HEK293T (cell line): ENCODE measurements at places on chromosomes 12 and 14.

DNA sequence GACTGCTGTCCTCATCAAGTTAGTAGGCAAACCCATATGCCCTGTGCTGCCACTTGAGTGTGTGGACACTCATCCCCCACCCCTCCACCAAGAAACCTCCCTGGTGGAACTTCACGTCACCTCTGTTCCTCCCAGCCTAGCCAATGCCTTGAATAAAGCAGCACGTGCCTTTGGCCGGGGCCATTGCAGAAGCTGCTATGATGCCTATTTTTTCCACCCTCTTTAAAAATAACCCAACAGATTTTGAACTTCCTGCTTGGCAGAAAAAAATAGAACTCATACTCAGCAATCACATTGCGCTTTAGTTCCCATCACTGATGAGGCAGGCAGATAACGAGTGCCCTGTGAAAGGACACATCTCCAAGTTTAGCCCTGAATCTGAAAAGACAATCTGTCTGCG lies 23.1 kb upstream of the PWP1 start:
- no peak for DNase-seq

GRCh38 chr12:109113661-109114321 lies 2.6 kb upstream of the ACACB start:
- DNase-seq = no peak

DNA sequence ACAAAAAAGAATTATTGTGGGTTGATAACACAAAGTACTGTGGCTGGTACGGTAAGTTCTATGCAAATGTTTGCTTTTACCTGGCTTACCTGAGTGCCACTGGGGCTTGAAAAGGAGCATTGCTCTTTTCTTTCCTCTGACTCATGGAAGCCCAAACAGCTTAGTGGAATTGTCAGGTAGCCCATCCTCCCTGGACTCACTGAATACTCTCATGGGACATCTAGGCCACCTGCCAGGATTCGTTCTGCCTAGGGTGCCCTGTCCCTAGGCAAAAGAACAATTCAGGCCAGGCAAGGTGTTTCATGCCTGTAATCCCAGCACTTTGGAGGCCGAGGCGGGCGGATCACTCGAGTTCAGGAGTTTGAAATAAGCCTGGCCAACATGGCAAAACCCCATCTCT lies 22.5 kb upstream of the YAF2 start:
- DNase-seq = no peak

DNA sequence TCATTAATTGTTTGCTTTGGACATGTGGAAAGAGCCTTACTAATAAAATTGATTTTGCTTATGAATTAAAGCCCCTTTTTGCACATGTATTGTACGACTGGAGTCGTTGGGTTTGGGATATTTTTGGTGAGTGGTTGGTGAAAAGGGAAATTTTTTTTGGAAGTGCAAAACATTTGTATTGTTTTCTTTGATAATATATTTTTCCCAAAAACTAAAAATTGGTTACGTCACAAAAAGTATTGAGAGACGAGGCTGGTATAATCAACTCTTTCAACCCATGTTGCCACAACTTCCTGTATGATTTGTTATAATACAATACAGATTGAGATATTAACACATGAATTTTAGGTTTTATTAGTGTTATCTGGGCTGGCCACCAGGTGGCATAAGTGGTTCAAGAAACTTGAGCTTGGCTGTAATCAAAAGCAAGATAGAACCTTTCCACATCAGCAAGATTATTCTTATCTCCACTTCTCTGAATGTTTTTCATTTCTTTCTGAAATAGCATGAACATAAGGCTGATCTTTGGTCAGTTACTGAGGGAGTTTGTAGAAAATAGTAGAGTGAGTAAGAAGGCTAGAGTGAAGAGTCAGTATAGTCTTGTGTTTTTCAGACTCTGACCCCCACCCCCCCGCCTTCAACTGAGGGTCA lies 8.7 kb downstream of the NGDN start:
- DNase-seq = peak; percentile 47

GRCh38 chr12:104953323-104953722 lies 4.8 kb downstream of the SLC41A2 start:
- no peak for DNase-seq

GRCh38 chr14:25122211-25122610 lies 72.3 kb upstream of the STXBP6 start:
- no peak for DNase-seq

- DNase-seq = no peak
These were observed 8.8 kb downstream of the VPS37B start for GRCh38 chr12:122886851-122887818.

DNA sequence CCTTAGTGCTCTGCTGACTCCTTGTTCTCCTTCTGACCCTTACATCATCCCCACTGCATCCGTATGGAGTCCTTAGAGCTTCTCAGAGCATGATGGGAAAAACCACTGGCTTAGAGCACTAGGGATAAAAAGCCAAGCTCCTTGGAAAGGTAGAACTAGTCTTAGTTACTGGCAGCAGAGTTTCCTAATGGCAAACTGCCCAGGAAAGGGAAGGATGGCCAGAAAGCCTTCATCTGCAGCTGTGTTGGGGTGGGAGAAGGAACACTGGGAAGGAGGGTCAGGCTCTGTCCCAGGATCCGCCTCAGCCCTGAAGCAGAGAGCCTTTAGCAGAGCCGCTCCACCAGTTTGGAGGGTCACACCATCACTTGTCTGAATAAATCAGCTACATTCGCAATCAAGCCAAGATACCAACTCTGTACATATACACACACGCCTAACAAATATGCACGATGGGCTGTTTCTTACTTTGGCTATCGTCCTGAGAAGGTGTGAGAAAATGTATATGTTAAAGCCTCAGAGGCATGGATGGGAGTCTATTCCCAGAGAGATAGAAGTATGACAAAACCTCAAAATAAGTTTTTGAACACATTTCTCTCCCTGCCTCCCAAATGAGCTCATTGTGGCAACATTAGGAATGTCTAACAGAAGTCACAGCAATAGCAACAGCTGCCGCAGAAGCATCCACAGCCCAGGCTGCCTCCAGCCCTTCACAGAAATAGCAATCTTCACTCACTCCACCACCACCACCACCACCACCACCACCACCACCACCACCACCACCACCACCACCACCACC lies 18.6 kb upstream of the GALNT8 start:
- DNase-seq = no peak

GRCh38 chr14:78242086-78242485 lies 71.9 kb downstream of the NRXN3 start:
- DNase-seq = no peak

GRCh38 chr12:52267699-52268098 lies 6.7 kb upstream of the KRT86 start:
- DNase-seq = no peak

DNA sequence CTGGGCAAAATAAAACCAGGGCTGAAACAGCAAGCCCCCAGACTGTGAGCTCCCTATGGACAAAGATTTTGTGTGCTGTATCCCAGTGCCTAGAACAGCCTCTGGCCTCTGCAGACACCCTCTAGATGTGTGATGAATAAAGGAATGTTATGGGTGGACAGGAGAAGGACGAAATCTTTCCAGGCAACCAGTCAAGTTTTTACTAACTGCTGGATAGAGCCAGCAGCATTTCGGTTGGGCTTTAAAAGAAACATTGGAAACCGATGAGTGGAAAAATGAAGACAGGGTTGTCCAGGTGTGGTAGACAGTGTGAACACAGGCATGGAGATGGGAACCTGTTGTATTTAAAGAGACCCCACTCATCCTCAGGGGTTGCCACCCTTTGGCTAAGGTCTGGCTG lies 4.0 kb downstream of the CHGA start:
- DNase-seq = no peak

GRCh38 chr12:114406316-114406983 lies 506 bp upstream of the TBX5 start:
- no peak for DNase-seq

GRCh38 chr12:2605301-2605700 lies 189.5 kb upstream of the FKBP4 start:
- no peak for DNase-seq

DNA sequence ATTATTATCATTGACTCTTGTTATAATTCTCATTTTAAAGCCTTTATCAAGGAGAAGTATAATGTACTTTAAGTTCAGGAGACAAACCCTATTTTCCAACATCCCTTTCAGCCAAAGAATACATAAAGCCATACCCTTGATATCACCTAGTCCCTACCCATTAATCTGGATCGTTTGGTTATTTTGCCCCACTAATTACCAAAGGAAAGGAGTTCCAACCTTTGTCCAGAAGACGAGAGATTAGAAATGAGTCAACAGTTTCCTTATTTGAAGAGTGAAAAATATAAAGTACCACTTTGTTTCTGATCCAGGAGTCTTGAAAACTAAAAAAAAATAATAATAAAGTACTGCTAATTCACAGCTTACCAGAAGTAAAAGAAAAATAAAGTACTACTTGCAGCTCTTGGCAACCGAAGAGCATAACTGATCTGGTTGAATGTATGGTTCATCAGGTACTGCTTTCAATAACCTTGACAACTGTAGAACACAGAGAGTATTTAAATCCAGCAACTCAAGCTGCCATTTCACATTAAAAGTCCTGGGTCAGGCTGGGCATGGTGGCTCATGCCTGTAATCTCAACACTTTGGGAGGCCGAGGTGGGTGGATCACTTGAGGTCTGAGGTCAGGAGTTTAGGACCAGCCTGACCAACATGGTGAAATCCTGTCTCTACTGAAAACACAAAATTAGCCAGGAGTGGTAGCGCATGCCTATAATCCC lies 33.7 kb downstream of the LIMA1 start:
- no peak for DNase-seq

DNA sequence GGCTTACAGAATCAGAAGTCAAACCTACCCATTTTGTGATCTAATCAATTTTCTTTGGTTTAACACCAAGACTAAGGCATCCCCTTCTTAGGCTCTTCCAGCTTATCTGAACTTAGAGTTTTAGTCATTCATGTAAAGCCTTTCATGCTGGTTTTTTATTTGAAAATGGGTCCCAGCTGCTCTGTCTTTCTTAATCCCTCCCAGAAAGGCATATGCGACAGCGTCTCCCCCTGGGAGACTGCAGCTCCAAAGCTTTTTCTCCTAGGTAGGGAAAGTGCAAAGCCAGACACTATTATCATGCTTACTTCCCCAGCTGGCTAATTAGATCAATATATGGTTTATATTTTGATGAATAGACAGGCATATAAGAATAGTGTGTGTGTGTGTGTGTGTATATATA lies 96.6 kb upstream of the E2F7 start:
- no peak for DNase-seq

GRCh38 chr12:122298071-122298748 lies 31.9 kb upstream of the VPS33A start:
- DNase-seq = no peak

- no peak for DNase-seq
These were observed 4.6 kb upstream of the SAMD4A start for GRCh38 chr14:54562334-54562733.

GRCh38 chr12:109606320-109607028 lies 32.9 kb downstream of the MVK start:
- no peak for DNase-seq

GRCh38 chr12:93186131-93186530 lies 191.6 kb upstream of the NUDT4 start:
- DNase-seq = no peak

- DNase-seq = no peak
These were observed 1077.6 kb downstream of the GALC start for GRCh38 chr14:86915406-86915805.

GRCh38 chr14:74627076-74627475 lies 15.0 kb upstream of the LTBP2 start:
- no peak for DNase-seq

DNA sequence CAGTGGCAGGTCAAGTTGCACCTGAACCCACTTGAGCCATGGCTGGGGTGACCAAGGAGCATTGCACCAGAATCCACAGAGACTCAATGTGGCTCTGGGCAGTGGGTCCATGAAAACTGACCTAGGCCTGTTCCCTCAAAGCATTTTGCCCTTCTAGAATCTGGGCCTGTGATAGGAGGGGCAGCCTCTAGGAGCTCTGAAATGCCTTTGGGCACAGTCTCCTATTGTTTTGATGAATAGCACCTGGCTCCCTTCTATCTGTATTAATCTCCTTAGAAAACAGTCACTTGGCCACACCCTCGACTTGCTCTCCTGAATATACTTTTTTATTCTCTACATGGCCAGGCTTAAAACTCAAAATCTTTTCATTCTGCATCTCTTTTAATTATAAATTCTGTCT lies 14.1 kb upstream of the KRAS start:
- no peak for DNase-seq

DNA sequence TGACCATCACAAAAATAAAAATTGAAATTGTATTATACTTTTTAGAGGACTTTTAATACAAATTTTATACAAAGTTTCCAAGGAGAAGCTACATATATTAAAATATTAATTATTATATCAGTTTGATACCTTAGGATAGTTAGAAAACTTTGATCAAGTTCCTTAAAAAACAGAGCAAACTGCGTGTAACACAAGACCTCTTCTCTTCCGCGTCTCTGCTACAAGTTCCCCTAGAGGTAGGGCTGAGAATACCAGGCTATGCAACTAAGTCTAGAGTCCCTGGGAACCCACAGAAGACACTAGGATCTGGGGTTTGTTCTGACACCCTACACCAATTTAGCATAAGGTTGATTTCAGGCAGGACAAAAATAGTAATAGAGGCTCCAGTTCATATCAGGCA lies 319.0 kb downstream of the FOXG1 start:
- DNase-seq = peak; percentile 56

- DNase-seq = no peak
These were observed 78.5 kb downstream of the MAP1LC3B2 start for GRCh38 chr12:116637589-116638150.

- no peak for DNase-seq
These were observed 1325.1 kb downstream of the SLC16A7 start for GRCh38 chr12:60920841-60921495.

GRCh38 chr12:67989184-67989920 lies at the start of gene IFNG-AS1:
Gene IFNG-AS1 (plus strand): TSS chr12:67989447.
- no peak for DNase-seq

DNA sequence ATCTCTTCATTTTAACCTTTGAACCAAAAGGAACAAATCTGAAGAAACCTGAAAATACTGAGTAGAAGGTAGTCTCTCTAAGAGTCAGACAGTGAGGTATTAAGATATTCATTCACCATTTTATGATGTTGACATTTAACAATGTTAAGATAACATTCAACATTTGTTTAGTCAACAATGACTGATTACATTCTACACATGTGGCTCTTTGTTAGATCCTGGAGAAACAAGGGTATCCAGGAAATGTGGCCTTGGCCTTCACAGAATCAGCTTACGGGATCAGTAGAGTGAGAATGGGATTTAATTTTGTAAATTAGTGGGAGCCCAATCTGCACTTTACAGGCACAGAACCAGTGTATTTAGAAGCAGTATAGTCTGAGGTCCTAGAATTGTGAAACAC lies 355.5 kb downstream of the KCNH5 start:
- DNase-seq = no peak

GRCh38 chr14:64516969-64517368 lies 12.4 kb downstream of the ZBTB1 start:
- DNase-seq = no peak

GRCh38 chr12:52349196-52349595 lies 18.1 kb downstream of the KRT85 start:
- DNase-seq = no peak

GRCh38 chr14:48974994-48975393 lies 611.2 kb downstream of the RPS29 start:
- DNase-seq = no peak

- DNase-seq = no peak
These were observed 26.5 kb downstream of the PLEKHG3 start for GRCh38 chr14:64730681-64731080.
